IMR-90 (cell line): ENCODE measurements at places on chromosomes 11 and 22. TPM values are rescaled to one million over a fixed set of nuclear protein-coding genes. Genes with fewer than 3 reads are reported as not detected.

DNA sequence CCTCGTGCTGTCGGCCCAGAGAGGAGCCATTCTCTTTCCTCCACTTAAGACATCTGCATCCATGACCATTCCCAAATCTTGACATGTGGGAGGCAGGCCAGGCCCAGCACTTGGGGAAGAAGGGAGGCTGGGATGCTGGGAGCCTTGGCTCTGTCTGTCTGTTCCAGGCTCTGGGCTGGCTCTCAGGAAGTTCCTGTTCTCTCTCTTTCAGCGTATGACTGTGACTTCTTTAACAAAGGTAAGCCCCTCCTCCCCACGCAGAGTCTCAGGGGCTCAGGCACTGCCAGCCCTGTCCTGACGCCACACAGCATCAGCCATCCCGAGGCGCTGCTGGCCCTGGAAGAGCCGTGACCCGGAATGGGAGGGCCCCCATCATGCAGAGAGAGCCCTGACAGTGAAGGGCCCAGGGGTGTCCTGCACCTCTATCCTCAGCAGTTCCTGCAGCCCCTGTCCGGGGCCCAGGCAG lies 52.4 kb downstream of the OTOG start:
- no peak for DNase-seq
- H3K27me3 ChIP-seq: peaks cover 7% of the 10 kb centered on the region
- no peak overlapping the region for H3K27ac ChIP-seq
- H3K4me3 ChIP-seq: no peak overlapping the region
- H3K4me1 ChIP-seq: no peaks in the 10 kb centered on the region

The OR56A5 gene
- total RNA-seq: not detected in 2 replicates

DNA sequence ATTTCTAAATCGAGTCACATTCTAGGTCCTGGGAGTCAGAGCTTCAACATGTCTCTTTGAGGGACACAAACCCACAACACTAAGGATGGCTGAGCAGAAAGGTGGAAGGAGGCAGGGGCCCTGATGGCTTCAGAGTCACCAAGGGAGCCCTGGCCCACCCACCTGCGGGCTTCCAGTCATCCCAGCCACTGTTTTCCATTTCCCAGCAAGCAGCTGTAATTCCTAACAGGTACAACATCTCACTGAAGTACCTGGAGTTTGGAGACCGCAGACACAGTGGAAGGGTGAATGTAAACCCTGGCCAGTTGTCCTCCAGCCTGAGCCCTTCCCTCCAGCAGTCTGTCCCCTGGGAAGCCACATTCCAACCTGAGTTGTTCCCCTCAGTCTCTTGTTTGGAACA lies 562.8 kb downstream of the TBC1D22A start:
- H3K36me3 ChIP-seq: no peaks in the 10 kb centered on the region
- H3K4me1 ChIP-seq: peaks cover 4% of the 10 kb centered on the region

DNA sequence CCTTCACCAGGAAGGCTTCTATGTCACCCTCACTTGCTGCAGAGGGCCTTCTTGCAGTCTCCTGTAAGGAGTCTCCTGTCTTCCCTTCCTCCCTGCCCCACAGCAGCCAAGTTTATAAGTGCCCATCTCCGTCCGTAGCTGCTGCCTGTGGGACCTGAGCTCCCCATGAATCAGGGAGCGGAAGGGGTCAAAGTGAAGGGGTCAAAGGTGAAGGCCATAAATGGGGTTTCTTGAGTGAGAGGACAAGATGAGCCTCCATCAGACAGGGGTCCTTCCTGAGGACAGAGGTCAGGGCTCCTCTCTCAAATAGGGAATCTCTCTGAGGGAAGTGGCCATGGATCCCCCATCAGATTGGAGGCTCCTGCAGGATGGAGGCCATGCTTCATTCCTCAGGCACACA lies 44.4 kb downstream of the ARRB1 start:
- H3K36me3 ChIP-seq: no peaks in the 10 kb centered on the region
- no peak overlapping the region for H3K27ac ChIP-seq
- no peaks in the 10 kb centered on the region; the same call in 1 of the 2 replicates for H3K27me3 ChIP-seq
- no peak overlapping the region for H3K4me3 ChIP-seq

GRCh38 chr22:44500599-44500998 lies 2.6 kb upstream of the RTL6 start:
- H3K4me3 ChIP-seq: no peak overlapping the region
- DNase-seq: no peak
- H3K36me3 ChIP-seq: peaks cover 16% of the 10 kb centered on the region
- no peak overlapping the region for H3K27ac ChIP-seq

The CLTCL1 gene
- 7.5 and 8.1 TPM in 2 replicates for total RNA-seq

The PKDREJ gene
- not detected in 2 replicates for total RNA-seq

DNA sequence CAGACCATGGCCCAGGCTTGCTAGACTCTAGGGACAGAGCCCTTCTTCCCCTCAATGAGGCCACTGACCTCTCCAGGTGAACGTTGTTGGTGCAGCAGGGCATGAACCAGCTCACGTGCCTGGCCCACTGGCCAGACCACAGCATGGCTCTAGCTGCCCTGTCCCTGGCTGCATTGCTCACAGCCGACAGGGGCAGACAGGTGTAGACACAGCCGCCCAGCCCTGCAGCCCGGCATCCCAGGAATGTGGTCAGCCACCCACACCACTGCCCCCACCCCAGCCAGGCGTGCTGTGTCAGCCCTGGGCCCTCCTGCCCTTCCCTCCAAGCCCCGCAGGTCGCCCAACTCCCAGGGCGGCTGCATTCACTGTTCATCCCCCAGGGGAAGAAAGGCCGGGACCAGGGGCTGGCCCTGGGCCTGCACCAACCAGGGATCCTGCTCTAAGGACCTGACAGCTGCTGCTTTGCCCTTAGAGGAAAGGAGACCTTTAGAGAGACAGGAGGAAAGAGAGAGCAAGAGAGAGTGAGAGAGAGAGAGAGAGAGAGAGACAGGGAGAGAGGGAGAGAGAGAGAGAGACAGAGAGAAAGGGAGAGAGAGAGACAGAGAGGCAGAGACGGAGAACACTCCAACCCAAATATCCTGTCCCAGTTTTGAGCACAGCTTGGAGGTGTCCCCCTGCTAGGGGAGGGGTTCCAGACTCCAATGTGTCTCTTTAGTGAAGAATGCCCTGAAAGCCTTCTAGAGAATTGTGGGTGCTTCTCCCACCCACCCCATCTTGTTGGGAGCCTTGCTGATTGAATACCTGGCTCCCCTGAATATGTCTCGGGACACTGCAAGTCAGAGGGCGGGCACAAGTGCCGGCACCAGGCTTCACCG lies 44.2 kb upstream of the LINC01488 start:
- no peak for DNase-seq
- no peaks in the 10 kb centered on the region for H3K36me3 ChIP-seq
- H3K27ac ChIP-seq: no peak overlapping the region

DNA sequence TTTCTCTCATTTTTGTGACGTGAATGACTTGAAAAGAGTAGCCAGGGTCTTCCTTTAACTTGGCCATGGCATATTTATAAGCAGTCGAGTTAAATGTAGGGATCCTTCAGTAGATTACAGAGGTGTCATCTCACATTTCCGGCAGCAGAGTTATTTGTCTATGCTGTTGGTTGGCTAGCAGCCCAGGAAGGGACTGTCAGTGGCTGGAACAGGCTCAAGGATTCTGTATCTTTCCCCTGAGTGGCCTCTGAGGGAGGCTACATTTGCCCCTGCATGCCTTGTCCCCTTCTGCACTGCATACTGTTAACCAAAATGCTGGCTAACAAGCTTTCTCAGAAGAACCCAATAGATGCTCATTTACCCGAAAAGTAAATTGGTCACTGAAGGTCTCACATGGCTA lies 187.6 kb downstream of the PGR start:
- DNase-seq: peak; percentile 45
- H3K27ac ChIP-seq: no peak overlapping the region
- no peaks in the 10 kb centered on the region for H3K36me3 ChIP-seq
- H3K4me3 ChIP-seq: no peak overlapping the region
- 0 out of 2 replicates have a peak, but pooled peaks cover 2% of the 10 kb centered on the region for H3K4me1 ChIP-seq
- no peaks in the 10 kb centered on the region for H3K27me3 ChIP-seq

- H3K27me3 ChIP-seq: no peaks in the 10 kb centered on the region
- H3K27ac ChIP-seq: no peak overlapping the region
- no peaks in the 10 kb centered on the region for H3K36me3 ChIP-seq
These were observed 273.5 kb upstream of the MPPED2 start for GRCh38 chr11:30859669-30860068.

The FAU gene
- total RNA-seq: 189 and 285 TPM in 2 replicates

- no peak overlapping the region for H3K27ac ChIP-seq
- H3K4me3 ChIP-seq: no peak overlapping the region
- H3K27me3 ChIP-seq: peaks cover 10% of the 10 kb centered on the region
- H3K36me3 ChIP-seq: no peaks in the 10 kb centered on the region
These were observed 345.9 kb downstream of the MIAT start for GRCh38 chr22:27003297-27003696.
